Activated CD8-positive, alpha-beta memory T cell treated with anti-CD3 and anti-CD28 coated beads for 24 hours (primary cell): ENCODE measurements at places on chromosomes 2 and 18.
A peak's percentile ranks its signal among the peaks of the same experiment; 100 is the strongest.

GRCh38 chr18:40501026-40501425 is 1454.0 kb upstream of the PIK3C3 start:
- DNase-seq = no peak

DNA sequence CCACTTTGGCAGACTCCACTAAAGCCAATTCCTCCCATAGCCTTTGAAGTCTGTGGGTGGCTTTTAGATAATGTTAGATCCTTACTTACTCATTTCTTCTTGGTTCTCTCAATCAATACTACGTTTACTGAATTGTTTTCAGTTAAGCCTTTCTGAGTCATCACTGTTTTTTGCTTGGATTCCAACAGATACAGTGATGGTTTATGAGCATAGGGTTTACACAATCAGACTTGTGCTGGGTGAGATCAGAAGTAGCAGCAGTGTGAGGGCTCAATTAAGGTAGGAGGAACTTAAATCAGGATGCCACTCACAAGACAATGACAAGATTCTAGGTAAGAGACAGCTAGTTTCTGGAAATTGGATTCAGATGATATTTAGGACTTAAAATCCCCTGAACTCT is 297.7 kb upstream of the DOK6 start:
- DNase-seq = no peak

- DNase-seq = peak; percentile 50
These were observed 2.1 kb downstream of the FBLN7 start for GRCh38 chr2:112140205-112140802.

DNA sequence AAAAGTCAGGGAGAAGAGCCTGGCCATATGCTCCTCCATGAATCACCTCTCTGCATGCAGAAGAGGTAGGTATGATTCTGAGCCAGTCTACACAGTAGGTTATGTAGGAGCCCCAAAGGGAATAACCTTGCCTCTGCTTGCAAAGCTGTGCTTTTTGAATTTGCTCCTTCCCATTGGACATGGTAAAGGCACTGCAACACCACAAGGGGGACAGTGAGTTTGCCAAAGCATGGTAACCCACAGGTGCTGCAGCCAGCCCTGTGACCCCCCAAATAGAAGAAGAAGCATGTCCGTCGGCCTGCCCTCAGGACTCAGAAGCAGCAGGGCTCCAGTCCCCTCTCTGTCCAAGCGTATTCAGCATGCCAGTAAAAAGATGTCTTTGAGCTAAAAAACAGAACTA is 51.0 kb upstream of the BCL2L11 start:
- DNase-seq = no peak

GRCh38 chr2:169082995-169083394 is 13.6 kb downstream of the DHRS9 start:
- DNase-seq = no peak

- no peak for DNase-seq
These were observed 93.2 kb upstream of the DLX2 start for GRCh38 chr2:172195836-172196376.

DNA sequence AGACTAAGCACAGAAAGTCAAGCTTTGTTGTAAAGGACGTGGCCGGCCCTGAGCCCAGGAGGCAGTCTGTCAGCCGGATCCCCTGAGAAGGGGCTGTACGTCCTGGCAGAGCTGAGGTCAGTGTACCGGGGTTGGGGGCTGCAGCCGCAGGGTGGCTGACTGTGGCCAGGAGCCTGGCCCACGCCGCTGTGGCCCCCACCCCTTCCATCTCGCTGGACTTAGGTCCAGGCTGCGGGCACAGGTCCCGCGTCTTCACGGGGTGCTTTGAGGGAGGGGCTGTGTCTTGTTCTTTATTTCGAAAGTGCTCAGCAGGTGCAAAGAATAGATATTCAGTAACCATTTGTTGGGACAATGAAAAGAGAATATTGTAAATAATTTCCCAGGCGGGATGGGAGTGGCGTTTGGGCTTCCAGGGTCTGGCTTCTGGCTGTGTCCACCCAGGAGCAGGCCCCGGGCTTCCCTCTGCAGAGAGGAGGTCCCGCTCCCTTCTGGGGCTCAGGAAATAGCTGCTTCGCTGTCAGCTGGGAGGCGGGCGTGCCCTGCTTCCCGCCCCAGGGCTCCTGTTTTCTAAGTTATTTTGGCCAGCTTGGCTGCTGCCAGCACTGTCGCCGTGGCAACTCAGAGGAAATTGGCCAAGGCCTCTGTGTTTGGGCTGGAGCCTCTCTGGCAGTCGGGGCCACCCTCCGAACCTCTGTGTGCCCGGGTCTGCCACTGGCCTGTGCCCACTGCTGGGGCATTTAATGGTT is 7.4 kb downstream of the NFATC1 start:
- no peak for DNase-seq

DNA sequence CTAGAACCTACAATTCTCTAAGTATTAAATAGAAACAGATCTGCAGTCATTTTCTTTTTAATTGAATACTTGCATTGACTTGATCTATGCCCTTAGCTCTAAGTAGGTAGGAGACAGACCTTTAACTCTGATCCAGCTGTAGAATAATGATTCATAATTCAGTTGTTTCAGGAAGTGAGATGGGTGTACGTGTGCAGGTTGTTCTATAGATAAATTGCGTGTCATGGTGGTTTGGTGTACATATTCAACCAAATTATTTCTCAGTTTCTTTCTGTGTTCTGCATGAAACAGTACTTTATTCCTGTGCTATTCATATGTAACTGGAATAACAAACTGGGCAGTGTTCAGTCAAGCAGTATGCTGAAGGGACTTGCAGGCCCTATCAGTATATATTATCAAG is 34.3 kb upstream of the CD226 start:
- DNase-seq = no peak

DNA sequence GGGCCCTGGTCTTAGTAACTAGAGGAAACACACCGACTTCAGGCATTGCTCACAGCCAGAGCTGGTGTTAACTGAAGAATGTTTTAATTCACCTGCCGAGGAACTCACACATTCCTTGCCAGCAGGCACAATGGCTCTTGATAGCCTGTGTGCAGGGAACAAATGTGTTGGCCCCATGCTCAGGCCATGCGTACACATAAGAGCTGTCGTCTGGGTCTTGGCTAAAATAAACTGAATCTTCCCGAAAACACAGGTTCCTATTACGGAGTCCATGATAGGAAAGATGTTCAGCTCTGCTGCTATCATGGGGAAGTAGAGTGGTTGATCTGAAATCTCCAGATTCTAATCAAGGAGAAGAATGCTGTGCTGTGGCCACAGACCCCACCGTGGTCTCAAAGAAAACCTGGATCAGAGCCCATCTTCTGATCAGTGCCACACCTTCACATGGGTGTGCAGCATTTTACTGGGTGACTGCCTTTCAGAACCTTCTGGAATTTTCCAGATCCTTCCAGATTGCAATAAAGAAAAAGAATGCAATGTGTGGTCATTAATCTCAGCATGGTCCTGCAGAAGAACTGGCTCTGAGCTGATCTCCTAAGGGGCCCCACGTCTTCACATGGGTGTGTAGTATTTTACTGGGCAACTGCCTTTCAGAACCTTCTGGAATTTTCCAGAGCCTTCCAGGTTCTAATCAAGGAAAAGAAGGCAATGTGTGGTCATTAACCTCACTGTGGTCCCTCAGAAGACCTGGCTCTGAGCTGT is 17.2 kb downstream of the MBP start:
- DNase-seq = peak; percentile 51

- no peak for DNase-seq
These were observed 201.9 kb upstream of the NT5C1B start for GRCh38 chr2:18791172-18791797.

DNA sequence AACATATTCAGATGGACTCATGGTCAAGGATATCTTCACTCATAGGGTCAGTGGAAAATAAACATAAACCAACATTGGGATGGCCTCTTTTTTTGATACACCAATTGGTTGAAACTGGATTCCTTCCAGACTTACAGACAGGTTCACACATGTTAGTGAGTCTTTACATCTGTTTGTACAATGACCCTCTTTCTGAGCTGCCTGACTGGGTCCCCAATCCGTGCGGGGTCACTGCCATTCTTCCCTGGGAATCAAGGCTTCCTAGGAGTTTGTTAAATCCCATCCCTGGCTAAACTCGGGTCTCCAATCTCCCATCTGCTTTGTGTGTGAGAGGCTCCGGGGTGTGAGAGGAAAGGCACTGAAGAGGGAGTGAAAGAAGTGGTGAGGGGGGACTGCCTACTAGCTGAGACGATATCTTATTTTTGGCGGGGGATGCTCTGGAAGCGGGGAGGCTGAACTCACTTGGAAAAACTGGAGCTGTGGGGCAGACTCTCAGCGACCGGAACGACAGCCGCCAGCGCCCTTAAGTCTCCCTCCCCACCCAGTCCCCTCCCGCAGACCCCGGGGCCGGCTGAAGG is 487 bp downstream of the STARD6 start:
- no peak for DNase-seq

GRCh38 chr2:45688479-45689298 is 37.2 kb downstream of the PRKCE start:
- no peak for DNase-seq

GRCh38 chr18:35322486-35323458 is 21.4 kb downstream of the ZNF24 start:
- DNase-seq = no peak

- DNase-seq = no peak
These were observed 89.9 kb downstream of the DCDC2C start for GRCh38 chr2:3793249-3793648.

- no peak for DNase-seq
These were observed 1.4 kb downstream of the KRCC1 start for GRCh38 chr2:88053934-88054781.

DNA sequence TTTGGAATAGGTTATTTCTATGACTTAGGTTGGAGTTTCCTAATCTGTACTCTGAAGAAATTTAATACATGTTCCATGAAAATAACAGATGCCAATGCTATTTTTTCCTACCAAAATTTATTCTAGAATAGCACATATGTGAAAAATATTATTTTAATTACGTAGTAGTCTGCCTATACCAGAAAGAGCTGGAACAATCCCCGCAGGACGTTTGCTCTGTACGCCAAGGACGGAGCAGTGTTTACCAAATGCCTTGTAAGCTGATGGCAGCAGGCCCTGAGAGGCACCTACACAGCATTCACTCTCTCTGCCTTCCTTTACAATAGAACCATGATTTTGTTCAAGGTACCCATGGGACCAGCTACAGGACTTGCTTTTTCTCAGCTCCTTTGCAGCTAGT is 16.8 kb upstream of the SLC1A4 start:
- DNase-seq = no peak

GRCh38 chr2:160252278-160252887 is 52.3 kb upstream of the ITGB6 start:
- DNase-seq = no peak

DNA sequence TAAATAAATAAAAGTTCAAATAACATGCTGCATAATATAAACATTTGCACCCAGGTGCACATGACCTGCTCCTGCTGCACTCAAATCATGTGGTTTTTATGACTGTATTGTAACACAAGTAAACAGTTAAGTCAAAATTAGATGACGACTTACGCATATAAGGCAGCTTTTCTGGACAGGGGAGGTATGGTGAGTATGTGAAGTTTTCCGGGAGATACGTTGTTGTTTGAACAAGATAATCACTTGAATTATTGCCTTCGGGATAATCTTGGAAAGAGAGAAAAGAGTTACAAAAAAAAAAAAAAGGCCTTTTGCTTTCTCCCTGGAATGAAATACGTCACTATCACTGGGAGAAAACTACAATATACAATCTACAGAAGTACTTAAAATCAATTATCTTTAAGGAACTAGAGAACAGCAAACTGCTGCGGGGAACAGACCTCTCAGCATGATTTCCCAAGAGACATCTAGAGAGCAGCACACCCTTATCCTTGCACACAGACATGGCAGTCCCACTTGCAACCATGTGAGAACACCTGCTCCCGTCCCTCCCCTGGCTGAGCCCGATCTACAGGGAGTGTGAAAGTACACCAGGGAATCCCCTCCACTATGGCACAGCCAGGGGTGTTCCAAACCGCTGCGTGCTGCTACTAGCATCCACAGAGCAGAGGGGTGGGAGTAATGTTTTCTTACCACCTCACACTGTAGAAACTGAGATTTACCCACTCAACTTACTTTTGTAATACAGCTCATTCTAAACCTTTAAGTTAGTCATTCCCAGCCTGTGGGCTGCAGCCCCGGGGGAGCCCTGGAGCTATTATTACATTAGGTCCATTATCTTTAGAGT is 26.3 kb downstream of the B4GALT6 start:
- no peak for DNase-seq

- no peak for DNase-seq
These were observed 237.9 kb downstream of the TPGS2 start for GRCh38 chr18:36590621-36591580.

DNA sequence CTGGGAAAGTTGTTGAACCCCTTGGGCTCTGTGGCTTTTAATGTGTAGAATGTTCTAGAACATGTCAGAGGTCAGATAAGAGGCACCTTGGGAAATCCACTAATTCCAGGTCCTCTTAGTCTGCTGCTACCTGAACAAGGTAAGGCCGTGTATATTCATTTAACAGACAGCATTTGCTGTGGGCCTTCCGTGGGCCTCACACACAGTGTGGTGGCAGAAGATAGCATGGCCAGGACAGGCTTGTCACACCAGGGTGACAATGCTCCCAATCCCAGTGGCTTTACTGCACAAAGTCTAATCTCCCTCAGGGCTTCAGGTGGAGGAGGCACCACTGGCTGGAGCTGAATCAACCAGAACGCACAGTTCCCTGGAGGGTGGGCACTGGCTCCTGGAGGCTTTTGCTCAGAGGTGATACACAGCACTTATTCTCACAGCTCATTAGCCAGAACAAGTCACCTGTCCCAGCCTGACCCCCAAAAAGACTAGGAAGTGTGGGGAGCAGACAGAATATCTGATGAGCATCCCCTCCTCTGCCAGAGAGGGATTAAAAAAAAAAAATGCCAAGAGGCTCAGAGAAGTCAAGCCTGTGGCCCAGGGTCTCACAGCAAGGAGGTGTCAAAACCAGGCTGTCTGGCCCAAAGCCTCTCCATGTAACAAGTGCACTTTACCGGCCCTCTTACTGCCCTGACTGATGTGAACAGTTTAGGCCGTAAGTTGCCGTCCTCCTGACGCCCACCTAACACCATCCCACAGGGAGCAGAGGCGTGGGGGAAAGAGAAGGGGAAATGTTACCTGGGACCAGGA is 216.9 kb upstream of the RAB6C start:
- peak; percentile 32 for DNase-seq

GRCh38 chr18:48929941-48930713 is 20.6 kb downstream of the SMAD7 start:
- DNase-seq = no peak

DNA sequence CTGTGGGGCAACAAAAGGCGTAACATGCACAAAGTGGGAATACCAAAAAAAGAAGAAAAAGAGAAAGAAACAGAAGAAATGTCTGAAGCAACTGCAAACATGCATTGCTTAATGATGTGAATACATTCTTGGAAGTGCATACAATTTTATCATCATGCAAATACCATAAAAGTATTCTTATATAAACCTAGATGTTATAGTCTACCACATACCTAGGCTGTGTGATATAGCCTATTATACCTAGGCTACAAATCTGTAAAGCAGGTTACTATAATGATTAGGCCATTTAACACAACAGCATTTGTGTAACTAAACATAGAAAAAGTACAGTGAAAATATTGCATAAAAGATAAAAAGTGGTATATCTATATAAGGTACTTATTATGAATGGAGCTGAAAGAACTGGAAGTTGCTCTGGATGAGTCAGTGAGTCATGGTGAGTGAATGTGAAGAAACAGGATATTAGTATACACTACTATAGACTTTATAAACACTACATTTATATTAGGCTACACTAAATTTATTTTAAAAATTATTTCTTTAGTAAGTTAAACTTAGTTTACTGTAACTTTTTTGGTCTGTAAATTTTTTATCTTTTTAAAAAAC is 319.4 kb upstream of the KCNH7 start:
- no peak for DNase-seq
